ENCODE measurements at places on chromosomes 5 and 9.
A peak's percentile ranks its signal among the peaks of the same experiment; 100 is the strongest.

DNA sequence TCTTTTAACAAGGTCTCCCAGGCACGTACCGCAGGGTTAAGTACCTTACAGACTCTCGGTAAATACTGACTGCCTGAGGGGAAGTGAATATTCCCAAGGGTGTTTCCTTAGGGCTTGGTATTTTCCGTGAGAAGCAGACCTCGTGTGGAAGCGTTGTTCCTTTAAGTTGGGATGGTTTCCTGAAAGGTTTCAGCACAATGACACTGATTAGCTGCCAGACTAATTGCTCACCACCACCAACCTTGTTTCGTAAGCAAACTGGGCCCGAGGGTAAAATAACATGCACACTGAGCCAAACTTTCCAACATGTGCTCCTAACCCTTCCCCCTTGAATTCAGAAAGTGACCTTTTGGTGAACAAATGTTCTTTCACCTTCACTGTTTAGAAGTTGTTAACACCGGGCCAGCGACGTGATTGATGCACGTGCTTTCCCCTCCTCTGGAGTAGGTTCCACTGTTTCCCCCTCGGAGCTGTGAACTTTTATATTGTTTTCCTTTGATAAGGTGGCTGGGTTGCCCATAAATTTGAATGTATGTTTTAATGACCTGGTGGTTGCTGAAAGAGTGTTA lies 128.1 kb upstream of the RPS23 start:
- no peak for DNase-seq

- DNase-seq: no peak
Measured at GRCh38 chr5:115578657-115579056, 23.6 kb downstream of the TICAM2 start.

- no peak for DNase-seq
Measured at GRCh38 chr5:35820735-35821134, 36.0 kb upstream of the IL7R start.

GRCh38 chr5:50665091-50665490 lies 1.3 kb upstream of the PARP8 start:
- no peak for DNase-seq

- peak; percentile 48 for DNase-seq
Measured at GRCh38 chr5:1502046-1502736, 21.6 kb downstream of the LPCAT1 start.

Measured in activated naive CD8-positive, alpha-beta T cell treated with anti-CD3 and anti-CD28 coated beads for 36 hours (primary cell).